Activated T-cell treated with anti-CD3 and anti-CD28 coated beads, Interleukin-2, amount 50 U/mL, for 72 hours (primary cell): ENCODE measurements at places on chromosomes 5 and 9. TPM values are rescaled to one million over a fixed set of nuclear protein-coding genes. Genes with fewer than 3 reads are reported as not detected.

The EPB41L4A gene
- total RNA-seq, result 0.79 TPM

GRCh38 chr5:174324680-174325079 lies 279.2 kb downstream of the NSG2 start:
- no peak for DNase-seq

- DNase-seq, result no peak
Measured at GRCh38 chr5:121988488-121988887, 26.7 kb downstream of the SRFBP1 start.

The KIF20A gene
- total RNA-seq, result 50.4 TPM

The GABRG2 gene
- not detected for total RNA-seq

- DNase-seq, result peak; percentile 8
Measured at GRCh38 chr9:19156026-19156474, 28.8 kb upstream of the PLIN2 start.

GRCh38 chr9:87783180-87783579 lies 57.3 kb downstream of the CTSL start:
- DNase-seq, result no peak

GRCh38 chr9:38372762-38373619 lies 19.5 kb upstream of the ALDH1B1 start:
- no peak for DNase-seq

GRCh38 chr5:175842951-175843793 lies 28.2 kb upstream of the CPLX2 start:
- DNase-seq, result no peak

DNA sequence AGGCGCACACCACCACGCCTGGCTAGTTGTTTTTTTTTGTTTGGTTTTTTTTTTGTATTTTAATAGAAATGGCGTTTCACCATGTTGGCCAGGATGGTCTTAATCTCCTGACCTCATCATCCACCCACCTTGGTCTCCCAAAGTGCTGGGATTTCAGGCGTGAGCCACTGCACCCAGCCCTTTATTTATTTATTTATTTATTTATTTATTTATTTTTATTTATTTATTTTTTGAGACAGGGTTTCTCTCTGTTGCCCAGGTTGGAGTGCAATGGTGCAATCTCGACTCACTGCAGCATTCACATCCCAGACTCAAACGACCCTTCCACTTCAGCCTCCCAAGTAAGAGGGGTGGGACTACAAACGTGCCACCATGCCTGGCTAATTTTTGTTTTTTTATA lies 63.0 kb upstream of the ADAMTSL1 start:
- no peak for DNase-seq

The MAMDC4 gene
- 14.8 TPM for total RNA-seq

The ENHO gene
- not detected for total RNA-seq

DNA sequence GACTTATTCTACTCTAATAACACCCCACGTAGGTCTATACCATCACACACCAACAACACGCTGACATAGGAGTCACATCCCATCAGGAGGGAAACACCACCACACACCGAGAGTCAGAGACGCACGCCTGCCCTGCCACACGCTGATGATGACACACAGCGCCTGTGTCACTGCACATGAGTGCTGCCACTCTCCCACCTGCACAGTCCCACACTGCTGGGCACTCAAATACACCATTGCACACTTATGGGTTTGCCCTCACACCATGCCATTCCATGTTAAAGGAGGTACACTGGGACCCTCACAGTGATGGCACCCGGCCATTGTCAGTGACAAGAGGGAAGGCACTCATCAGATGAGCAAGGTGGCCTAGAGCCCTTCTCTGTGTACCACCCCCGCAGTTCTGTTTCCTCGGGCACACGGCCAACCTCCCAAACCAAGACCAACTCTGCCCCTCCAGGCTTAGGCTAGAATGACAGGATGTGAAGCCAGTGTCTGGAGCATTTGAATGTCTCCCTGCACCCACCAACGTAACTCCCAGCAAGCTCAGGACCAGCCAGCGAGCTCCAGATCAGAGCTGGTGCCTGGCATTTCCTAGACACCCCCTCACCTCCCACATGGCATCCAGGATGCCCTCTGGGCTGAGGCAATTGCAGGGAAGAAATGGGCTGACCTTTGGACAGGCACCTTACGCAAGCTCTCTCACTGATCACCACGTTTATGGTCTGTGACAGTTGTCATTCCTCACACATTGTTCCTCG lies 3.6 kb upstream of the CPLX2 start:
- DNase-seq, result peak; percentile 8

GRCh38 chr5:14685757-14686156 lies 21.2 kb downstream of the OTULIN start:
- DNase-seq, result peak; percentile 32

- no peak for DNase-seq
Measured at GRCh38 chr5:161314033-161314432, 232.5 kb downstream of the GABRB2 start.

- no peak for DNase-seq
Measured at GRCh38 chr5:141717043-141717442, 35.0 kb upstream of the ARAP3 start.

GRCh38 chr5:165894916-165895315 lies 2389.5 kb downstream of the MAT2B start:
- DNase-seq, result no peak

The CDHR2 gene
- 0.67 TPM for total RNA-seq

GRCh38 chr9:133830310-133830709 lies 92.2 kb upstream of the SARDH start:
- no peak for DNase-seq

The SLC6A3 gene
- total RNA-seq, result not detected

DNA sequence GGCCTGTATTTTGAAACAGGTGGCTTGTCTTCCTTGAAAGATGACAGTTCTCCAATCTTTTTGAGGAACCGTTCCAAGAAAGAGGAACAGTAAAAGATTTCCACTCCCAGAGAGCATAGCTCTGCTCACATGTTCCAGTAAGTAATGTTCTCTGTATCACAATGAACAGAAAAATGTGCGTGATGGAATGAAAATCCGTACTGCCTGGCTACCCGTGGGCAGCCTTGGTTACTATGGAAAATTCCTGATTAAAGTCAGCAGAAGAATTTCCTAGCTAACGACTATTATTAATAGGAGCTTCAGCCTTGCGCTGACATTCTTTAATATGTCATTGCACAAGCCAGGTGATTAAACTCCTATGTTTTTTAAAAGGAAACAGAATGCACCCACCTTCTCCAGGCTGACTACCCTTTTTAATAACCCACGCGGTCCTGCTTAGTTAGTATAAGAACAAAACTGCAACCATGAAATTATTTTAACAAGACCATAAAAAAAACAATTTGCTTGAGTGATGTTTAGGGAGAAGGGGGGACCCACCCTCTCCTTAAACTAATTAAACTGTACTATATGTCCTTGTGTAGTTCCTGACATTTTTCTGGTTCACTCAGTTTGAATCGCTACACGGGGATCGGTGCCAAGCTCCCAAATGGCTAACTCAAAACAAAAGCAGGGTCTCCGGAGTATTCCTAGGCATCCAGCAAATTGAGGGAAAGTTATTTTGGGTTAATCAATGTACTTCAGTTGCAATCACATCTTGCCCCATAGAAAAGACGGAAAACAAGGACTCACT lies 54.8 kb upstream of the CPEB4 start:
- no peak for DNase-seq

The TAF11L5 gene
- total RNA-seq, result not detected

DNA sequence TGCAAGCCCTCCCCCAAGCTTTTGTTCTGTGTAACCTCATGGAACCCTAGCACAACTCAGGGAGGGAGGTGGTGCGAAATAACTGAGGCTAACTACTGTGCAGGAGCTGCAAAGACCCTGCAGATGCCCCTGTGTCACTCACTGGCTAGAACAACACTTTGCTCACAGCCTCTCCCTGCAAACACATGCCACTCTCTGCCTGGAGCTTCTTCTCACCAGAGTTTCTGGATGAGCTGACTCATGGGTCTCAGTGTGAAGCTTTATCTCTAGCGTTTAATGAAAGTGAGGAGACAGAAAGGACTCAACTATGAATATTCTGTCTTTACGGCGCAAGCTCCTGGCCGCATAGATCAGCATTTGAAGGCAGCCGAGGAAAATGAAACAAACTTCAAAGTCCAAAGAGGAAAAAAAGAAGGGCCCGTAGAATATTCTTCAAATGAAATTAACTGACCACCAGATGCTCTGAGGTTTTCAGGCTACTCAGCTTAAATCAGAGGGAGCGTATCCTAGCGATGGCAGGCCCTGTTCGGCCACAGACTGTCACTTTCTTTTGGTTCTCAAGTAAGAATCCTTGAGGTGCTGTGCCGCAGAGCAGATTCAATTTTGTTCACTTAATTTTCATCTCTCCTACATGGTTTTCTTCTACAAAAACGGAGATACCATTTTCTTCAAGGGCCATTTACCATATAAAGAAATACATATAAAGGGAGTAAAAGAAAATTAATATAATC lies 77.7 kb upstream of the TAS2R1 start:
- no peak for DNase-seq

GRCh38 chr5:109250533-109251329 lies 159.0 kb downstream of the PJA2 start:
- DNase-seq, result no peak

DNA sequence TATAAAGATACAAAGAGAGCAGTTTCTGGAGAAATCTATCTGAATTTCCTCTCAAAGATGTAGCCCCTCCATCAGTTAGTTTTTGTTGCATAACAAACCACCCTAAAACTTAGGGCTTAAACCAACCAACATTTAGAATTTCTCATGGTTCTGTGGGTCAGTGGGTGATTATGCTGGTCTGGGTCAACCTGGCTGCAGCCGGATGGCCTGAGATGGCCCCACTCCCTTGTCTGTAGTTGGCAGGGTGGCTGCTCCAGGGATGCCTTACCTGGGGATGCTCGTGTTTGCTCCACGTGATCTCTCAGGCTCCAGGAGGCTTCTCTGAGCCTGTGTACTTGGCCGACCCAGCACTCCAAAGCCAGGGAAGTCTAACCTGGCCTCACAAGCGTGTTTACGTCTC lies 139.3 kb downstream of the MVB12B start:
- no peak for DNase-seq

The DMRTA1 gene
- total RNA-seq, result not detected

DNA sequence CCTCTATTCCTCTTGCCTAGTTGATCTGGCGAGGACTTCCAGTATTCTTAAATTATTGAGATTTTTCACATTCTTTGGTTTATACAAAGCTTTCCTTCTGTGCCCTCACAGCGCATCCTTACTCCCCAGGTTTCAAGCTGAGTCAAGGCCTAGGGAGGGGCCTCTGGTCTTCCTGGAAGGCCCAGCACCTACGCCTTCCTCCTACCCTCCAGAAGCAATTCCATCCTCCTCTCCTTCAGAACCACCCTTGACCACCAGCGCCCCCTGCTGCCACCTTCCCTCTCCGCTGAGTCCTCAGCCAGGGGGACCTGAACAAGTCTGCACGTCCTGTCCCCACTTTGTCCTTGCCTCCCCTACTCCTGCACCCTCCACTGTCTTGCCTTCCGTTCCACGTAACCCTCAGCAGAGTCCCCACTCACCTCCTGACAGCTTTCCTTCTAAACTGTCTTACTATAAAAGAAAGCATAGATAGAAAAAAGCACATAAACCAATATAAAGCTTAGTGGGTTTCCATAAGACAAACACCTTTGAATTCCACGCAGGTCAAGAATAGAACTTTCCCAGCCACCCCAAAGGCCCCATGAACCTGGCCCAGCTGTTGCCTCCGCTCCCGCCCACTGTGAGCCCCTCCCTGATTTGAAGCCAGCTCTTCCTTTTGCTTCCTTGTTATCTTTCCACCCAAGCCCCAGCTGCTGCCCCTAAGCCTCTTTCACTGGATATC lies 63.0 kb upstream of the CTSL start:
- DNase-seq, result peak; percentile 74

DNA sequence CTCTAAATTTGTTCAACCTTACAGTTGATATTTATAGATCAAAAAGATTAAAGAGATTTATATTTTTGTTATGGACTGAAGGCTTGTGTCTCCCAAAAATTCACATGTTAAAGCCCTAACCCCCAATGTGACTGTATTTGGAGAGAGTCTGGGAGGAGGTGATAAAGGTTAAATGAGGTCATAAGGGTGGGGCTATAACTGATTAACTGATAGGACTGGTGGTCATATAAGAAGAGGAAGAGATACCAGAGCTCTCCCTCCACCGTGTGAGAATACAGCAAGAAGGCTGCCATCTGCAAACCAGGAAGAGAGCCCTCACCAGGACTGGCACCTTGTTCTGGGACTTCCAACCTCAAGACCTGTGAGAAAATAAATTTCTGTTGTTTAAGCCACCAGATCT lies 264.3 kb downstream of the ENC1 start:
- DNase-seq, result no peak

The CTXN3 gene
- total RNA-seq, result not detected

GRCh38 chr5:9440517-9440916 lies 105.4 kb downstream of the SEMA5A start:
- DNase-seq, result no peak

DNA sequence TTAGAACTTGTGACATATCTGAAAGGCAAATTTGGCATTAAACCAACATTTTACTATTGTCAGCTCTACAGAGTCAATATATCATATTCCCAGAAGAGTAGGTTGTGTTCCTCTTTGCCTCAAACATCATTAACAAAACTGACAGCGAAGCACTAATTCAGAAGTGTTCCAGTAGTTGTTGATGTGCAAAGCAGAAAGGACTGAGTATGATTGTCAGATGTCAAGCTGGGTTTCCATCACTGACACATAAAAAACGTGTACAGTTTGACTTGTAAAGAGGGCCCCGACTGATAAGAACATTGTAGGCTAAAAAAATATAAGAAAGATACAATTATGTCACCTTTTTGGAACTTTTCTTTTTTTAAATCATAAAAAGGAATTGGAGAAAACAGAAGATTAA lies 101.5 kb upstream of the ZNF608 start:
- DNase-seq, result no peak

- no peak for DNase-seq
Measured at GRCh38 chr9:15909297-15909696, 356.5 kb downstream of the CCDC171 start.

- no peak for DNase-seq
Measured at GRCh38 chr5:67996596-67996995, 219.0 kb upstream of the PIK3R1 start.

- DNase-seq, result no peak
Measured at GRCh38 chr9:135711391-135711790, 9.4 kb downstream of the KCNT1 start.

- DNase-seq, result no peak
Measured at GRCh38 chr5:132259069-132259851, 1.8 kb downstream of the PDLIM4 start.

DNA sequence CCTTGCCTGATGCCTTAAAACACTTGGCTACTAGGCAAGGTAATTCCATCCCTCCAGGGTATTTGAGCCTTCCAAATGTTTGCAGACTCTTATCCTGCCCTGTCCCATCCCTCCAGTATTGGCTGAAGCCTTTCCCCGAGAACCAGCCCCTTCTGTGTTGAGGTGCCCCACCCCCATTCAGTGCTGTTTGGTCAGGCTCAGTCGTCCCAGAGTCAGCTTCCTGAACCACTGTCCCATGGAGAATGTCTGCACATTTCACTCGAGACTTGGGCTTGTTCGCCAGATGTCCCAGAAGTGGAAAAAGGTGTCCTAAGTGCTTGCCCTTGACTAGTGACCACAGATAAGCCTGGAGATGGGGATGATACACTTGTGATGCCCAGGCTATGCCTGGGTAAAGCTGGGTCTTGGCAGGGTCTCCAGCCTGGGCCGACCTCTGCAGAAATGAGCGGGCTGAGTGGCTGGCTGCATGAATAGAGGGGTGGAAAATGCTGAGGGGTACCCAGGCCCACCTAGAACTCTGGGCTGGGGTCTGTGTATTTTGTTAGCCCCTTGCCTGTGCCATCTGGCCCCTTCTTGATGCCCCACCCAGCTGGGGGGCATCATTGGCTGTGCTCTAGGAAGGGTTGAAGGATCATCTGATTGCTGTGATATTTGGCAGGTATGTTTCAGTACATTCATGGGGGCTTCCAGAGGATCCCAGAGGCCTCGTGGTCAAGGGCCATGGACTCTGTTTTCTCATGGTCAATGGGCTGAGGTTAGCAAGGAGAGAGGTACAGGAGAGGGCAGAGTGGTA lies 178.4 kb downstream of the MACROH2A1 start:
- DNase-seq, result no peak
